ENCODE measurements at places on chromosomes 13 and 19.

DNA sequence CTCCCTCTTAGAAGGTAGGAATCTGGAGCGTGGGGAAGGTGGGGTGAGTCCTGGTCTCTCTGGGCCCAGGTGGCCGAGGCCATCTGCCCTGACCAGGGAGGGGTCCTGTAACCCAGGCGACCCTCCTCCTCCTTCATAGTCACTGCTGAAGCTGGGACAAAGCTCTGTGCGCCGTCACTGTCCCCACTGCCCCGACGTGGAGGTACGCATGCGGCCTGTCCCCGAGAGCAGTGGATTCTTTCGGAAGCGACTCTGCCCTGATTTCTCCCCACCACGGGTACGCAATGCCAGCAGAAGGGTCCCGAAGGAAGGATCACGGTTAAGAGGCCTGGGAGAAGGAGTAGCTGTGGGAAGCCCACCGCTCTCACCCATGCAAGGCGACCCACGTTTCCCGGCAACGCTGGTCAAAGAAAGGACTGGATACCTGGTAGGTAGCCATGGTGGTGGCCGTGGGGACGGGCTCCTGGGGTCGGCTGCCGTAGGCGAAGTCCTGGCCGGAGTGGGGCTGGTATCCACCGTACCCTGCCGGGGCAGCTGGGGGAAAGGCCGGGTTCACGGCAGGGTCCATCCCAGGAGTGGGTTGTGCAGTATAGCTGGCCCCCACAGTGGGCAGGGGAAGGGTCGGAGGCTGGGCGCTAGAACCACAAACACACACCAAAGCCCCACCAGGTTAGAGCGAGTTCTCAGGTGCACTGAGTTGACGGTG, 34.3 kb downstream of the ZFR2 start:
- no peak for DNase-seq

DNA sequence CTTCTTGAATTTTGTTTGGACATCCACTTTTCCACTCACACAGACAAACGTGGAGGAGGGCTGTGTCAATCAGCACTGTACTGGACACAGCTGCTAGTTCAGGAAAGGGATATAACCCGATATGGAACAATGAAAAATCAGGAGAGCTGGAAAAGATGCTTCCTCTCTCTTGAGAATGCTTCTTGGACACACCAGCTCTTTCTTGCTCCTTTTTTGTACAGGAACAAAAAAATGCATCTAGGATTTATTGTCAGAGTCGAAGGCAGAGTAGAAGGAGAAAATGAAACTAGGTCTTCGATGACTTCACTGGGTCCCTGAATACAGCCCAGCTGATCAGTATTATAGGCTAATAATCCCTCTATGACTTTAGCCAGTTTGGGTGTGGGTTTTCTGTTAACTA, 62.2 kb downstream of the PEG3 start:
- DNase-seq = no peak

GRCh38 chr13:30196025-30196424, 111.3 kb downstream of the KATNAL1 start:
- no peak for DNase-seq

GRCh38 chr19:2552859-2553258, 76.9 kb downstream of the GADD45B start:
- DNase-seq = peak; percentile 46

DNA sequence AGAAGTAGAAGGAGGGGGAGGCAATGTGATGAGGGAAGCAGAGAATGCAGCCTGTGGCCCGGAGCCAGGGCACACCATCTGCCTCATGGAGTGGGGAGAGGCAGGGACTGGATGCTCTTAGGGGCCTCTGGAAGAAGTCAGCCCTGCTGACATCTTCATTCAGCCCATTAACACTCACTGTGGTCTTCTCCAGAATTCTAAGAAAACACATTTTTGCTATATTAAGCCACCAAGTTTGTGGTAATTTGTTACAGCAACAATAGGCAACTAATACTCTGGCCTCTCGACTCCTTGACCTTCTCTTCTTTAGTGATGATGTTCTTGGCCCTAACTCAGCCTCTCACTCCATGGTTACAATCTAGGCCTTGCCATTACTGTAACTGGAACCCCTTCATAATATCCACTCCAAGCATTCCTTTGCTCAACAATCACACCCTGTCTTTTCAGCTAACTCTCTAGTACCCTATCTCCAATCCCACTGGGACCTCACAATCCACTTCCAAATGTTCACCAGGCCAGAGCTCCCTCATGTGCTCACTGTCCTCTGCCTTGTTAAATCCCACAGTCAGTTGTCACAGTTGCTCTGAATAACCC, 98.5 kb downstream of the MIPEP start:
- no peak for DNase-seq

DNA sequence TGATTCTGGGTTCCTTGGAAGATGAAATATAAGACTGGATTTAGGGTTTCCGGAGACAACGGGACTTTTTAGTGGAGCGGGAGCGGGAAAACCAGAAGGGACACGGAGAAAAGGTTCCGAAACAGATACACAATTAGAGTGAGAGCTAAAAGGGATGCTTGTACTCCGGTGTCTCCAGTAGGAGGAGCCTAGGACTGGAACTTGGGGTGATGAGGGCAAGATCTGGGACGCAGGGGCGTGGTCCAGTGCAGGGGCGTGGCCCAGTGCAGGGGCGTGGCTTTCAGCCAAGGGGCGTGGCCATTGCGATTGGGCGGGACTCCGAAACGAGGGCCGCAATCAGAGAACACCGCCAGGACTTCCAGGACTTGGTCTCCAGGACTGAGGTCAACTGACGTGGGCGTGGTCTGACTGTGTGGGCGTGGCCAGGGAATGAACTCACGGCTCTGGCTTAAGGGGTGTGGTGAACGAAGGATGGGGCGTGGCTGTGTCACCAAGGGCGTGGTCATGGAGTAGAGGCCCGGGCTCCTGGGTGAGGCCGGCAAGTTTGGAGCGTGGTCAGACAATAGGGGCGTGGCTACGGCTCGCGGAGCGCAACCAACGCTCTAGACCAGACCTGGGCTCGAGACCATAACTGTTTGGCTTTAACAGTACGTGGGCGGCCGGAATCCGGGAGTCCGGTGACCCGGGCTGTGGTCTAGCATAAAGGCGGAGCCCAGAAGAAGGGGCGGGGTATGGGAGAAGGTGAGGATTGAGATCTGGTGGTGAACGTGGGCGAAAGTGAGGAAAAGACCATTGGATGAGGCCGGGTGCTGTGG, at the start of gene DKKL1:
DKKL1 (plus strand) TSS at position 610 of the 815 bp plus-strand sequence; CDS start at position 732, 122 bp downstream.
- peak; percentile 75 for DNase-seq

DNA sequence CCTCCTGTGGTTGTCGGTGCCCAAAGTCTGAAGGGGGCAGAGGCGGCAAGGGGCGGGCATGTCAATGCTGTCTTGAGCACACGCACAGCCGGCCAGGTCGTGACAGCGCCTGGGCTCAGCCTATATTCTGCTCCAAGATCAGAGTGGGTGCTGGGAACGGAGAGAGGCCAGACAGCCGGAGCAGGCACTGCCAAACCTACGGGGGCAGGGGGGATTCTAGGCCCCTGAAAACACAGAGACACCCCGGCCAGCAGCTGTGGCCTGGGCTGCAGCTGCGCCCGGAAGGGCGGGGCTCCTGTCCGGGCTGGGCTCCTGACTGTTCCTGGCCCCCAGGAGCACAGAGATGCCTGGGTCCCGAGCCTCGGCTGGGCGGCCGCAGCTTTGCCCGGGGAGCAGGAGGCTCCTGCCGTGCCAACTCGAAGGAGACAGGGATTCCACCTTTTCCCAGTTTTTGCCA, 2662.9 kb upstream of the PCDH20 start:
- no peak for DNase-seq

DNA sequence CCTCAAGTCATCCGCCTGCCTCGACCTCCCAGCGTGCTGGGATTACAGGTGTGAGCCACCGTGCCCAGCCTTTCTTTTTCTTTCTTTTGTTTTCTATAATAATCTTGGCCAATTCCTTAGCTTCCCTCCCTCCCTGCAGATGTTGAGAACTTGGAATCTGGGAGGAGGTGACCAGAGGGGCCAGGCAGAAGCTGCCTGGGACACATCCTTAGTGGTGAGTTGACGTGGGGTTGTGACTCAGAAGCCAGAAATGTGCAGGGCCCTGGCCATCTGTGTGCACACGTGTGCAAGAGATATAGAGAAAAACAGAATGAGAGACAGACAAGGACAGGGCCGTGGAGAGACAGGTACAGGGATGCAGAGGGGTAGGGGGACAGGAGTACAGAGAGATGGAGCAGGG, 154.3 kb downstream of the SIPA1L3 start:
- DNase-seq = no peak

GRCh38 chr13:41312176-41312500, 1.1 kb downstream of the NAA16 start:
- no peak for DNase-seq

DNA sequence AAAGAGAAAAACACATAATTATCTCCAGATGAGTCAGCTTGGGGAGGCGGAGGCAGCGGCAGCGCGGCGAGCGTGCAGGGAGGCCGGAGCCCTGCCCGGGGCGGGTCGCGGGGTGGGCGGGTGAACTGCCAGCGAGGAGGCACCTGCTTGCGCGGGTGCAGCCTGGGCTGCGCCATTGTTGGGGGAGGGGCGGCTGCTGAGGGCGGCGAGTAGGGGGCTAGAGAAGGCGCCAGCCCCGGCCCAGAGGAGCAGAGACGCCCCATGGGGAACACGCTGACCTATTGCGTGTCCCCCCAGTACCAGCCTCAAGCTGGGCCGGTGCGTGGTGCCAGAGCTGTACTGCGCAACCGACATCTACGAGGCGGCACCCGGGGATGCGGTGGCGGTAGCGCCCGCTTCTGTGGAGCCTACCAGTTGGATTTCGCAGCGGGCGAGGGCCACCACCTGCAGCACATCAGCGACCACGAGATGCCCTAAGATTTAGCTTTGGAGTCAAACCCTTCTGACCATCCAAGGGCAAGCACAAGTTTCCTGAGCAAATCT, 16.7 kb downstream of the ZNF100 start:
- no peak for DNase-seq

GRCh38 chr13:30664689-30665275, 47.1 kb downstream of the USPL1 start:
- no peak for DNase-seq

- DNase-seq = no peak
Observed at GRCh38 chr13:51255556-51255955, 33.4 kb downstream of the FAM124A start.

- peak; percentile 9 for DNase-seq
Observed at GRCh38 chr13:19782049-19782726, 557 bp downstream of the PSPC1 start.

- no peak for DNase-seq
Observed at GRCh38 chr13:20990910-20991525, 70.4 kb downstream of the LATS2 start.

GRCh38 chr19:39080431-39080830, 3.7 kb upstream of the ACP7 start:
- no peak for DNase-seq

- DNase-seq = no peak
Observed at GRCh38 chr13:47085346-47085745, 188.5 kb upstream of the HTR2A start.

DNA sequence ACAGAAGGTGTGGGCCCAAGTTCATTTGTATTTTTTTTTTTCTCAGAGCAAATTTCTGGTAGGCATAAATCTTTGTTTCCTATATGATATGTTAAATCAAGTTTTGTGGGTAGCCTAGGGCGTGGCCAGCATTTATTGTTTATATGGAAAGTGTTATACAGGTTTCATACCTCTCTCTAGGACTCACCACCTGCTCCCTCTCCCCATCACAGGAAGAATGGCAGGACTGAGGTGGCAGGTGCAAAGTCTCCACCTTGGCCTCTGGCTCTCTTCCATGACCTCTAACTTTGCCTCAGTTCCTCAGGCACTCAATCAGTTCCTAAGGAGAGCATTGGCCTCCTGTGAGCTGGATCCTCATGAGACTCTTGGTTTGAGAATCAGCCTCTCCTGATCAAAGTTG, 172.3 kb upstream of the TSC22D1 start:
- no peak for DNase-seq

DNA sequence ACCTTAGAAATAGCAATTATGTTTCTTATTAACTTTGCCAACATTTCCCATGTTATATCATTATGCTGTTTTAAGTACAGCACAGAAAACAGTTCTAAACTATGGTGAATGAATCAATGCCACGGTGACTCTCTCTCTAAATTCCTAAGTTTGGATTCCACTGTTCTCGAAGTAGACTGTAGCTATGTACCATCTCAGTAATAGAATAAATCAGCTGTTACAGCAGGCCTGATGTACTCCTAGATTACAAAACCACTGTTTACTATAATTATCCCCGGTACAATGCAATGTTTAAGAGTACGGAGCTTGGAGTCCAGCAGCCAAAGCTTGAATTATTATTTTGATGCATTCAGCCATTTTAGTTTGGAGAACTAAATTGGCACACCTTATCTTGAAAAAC, 476.3 kb upstream of the SLITRK1 start:
- no peak for DNase-seq

DNA sequence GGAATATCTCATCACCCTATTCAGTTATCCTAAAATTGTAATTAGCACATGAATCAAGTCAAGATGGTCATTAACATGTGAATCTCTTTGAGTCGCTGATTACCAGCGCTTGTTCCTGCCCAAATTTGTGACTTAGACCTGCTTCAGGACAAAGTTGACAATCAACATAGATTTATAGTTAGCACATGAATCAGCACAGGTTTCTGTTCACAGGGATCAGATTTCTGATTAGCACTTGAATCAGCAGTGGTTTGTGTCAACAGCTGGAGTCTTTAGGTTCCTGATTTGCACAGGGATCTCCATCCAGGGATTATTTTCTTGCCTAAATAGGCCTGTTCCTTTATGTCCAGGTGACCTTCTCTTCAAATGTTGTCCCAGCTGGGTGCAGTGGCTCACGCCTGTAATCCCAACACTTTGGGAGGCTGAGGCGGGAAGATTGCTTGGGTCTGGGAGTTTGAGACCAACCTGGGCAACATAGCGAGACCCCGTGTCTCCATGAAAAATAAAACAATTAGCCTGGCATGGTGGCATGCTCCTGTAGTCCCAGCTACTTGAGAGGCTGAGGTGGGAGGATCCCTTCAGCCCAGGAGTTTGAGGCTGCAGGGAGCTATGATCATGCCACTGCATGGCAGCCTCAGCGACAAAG, 3.8 kb upstream of the LRFN3 start:
- no peak for DNase-seq

DNA sequence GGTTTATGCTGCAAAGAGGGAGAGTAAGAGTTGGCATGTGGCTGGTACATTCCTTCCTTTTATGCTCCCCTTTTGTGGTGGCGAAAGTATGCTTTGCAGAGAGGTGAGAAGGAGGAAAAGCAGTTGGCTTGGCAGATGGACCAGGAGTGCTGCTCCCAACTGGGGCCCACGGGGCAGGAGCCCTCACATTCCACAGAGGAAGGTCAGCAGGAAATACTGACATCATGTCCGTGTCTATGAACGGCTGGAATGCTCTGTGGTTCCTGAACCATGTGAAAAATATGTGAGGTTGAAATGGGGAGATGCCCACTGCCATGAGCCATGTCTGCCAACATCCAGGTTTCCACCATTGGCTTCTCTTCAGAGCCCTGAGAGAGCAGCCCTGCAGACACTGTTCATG, 33.3 kb upstream of the GAS6 start:
- no peak for DNase-seq

- no peak for DNase-seq
Observed at GRCh38 chr13:99686157-99686572, 184.9 kb downstream of the TM9SF2 start.

GRCh38 chr13:40933508-40934204, 85.5 kb downstream of the ELF1 start:
- DNase-seq = no peak

GRCh38 chr19:4582980-4583842, 23.7 kb upstream of the SEMA6B start:
- no peak for DNase-seq
